SK-N-SH treated with all-trans-retinoic acid at 6 μM for 48 hours (cell line): ENCODE measurements at places on chromosomes 2 and 18.

GRCh38 chr18:12580630-12581342 lies 77.1 kb downstream of the SPIRE1 start:
- no peak for ATAC-seq

DNA sequence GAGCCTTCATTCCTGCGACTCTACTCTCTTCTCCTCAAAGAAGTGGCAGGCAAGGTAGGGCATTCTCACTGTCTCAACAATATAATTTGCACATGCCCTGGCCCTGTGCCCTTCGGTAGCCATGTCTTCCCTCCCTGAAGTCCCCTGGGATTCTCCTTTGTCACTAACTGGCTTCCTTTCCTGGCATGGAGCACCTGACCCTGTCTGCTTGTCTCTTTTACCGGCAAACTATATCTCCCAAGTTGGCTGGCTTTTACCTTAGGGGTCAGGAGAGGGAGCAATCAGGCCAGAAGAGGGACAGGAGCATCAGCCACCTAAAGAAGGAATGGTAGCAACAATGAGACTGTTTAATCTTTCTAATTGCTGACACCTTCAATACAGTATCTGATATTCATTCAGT lies 51.9 kb upstream of the RMDN2 start:
- no peak for ATAC-seq

- peak; percentile 98 for ATAC-seq
Measured at GRCh38 chr2:158936978-158937377, 31.5 kb upstream of the TANC1 start.

DNA sequence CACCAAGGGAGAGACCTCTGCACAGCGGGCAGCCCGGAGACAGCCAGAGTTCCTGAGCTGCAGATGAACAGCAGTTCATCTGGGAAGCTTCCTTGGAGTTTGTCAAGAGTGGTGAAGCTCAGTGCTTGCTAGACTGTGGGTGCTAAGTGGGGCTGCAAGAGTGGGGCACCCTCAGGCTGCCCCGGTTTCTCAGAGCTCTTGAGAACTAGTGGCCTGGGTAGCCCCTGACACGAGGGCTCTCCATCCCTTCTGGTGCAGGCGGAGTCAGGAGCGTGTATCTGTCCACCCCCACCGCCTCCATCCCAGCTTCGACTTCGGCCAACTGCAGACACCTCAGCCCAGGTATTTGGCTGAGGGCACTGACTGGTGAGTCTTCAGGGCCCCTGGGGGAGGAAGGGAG lies 222.0 kb downstream of the LOXHD1 start:
- ATAC-seq: no peak

DNA sequence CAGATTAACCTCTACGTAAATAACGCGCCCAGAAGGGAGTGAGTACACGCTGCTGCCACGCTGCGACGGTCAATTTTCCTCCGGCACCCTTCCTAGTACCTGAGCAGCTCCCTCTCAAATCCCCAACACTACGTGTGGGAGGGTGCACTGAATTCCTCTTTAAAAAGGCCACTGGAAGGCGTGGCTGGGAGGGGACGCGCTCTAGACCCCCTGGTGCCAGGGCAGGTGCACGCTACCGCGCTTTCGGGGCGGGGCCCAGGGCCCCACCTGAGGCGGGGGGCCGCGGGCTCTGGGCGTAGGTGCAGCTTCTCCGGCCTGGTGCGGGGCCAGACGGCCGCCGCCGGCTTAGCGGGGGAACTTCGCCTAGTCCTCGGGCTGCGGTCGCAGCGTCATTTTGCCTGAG lies 668 bp upstream of the ANKRD12 start:
- ATAC-seq: peak; percentile 36

GRCh38 chr2:64853894-64854293 lies 135.3 kb upstream of the SLC1A4 start:
- no peak for ATAC-seq

DNA sequence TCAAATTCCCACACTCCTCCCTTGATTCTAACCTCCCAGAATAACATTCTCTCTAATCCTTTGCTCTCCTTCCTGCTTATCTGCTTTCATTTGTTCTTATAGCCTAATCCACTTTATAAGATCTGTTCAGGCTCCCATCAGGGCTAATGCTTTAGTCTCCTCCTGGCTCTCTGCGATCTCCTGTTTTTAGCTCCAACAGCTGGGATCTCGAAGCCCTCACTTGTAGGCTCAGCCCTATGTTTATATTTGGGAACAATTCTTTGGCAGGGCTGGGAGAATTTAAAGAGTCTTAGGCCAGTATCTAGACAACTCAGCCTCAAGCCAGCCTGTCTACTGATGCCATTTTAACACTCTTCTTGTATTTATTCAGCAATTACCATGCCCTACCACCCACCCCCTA lies 27.2 kb upstream of the RAPH1 start:
- ATAC-seq: no peak

- peak; percentile 96 for ATAC-seq
Measured at GRCh38 chr2:18614041-18614440, 24.7 kb upstream of the NT5C1B start.

GRCh38 chr2:88885679-88886416 lies 194.4 kb downstream of the RPIA start:
- ATAC-seq: no peak

DNA sequence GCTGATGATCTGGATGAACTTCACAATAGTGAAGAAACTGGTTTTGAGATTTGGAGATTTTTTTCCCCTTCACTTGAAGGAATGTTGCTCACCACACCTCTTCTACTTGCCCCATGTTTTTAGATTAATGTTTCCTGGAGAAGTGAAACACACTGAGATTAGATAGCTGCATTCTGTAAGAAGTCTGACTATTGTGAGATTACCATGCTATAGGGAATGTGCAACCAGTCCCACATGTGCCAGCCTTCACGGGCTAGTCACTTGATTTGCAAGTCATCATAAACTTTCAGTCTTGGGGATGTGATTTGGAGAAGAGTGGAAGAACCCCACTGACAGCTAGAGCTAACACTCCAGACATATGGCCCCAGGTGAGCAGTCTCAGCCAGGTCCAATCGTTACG lies 7.4 kb upstream of the CCNYL1 start:
- ATAC-seq: no peak

GRCh38 chr2:25548601-25549000 lies 124.8 kb downstream of the DTNB start:
- peak; percentile 64; the same call in 2 of the 3 replicates for ATAC-seq

GRCh38 chr2:158049129-158049855 lies 52.4 kb upstream of the UPP2 start:
- ATAC-seq: no peak

DNA sequence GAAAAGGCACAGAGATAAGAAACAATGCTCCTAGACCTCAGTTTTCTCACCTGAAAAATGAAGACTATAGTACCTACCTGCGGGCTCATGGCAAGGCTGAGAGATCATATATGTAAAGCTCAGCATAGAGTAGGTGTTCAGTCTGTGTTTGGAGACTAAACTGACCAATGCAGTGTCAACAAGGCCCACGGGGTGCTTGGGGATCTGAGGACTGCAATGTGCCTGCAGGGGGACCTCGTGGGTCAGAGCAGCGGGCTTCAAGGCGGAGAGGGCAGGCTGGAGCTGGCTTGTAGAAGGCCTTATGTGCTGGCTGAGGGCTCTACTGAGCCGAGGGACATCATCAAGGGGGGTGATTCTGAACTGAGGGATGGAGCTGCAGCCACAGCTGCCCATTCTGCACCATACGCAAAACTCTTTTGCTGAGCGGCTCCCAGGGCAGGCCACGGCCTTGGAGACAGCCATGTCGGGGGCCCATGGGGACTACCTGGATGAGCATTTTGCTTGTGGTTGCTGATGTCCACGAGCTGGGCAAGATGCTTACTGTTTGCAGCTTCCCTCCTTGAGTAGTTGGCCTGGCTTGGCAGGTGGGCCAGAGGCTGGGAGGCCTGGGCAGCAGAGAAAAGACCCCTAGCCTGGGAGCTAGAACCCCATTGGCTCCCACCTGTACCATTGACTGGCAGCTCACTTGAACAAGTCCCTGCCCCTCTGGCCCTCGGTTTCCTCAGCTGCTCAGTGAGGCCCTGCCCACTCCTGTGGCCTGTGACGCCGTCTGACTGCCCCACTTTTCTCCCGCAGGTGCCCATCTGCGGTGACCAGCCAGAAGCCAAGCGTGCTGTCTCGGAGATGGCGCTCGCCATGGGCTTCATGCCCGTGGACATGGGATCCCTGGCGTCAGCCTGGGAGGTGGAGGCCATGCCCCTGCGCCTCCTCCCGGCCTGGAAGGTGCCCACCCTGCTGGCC lies 23.5 kb downstream of the STEAP3 start:
- ATAC-seq: no peak

DNA sequence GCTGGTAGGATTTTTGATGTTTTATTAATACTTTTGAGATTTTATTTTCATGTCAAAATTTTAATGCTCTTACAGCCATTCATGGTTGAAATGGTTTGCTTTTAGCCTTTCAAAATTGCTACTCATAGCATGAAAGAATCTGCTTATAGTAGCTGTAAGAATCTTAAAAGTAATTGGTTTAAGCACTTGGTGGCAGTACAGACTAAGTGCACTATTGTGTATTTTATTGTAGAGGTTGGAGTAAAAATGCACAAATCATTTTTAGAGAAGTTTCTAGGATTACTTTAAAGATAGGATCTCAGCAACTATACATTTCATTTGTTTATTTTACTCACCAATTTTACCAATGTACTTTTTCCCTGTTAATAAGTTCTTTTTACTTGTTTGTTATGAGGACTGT lies 205.8 kb downstream of the SPAG16 start:
- no peak for ATAC-seq
